A172 (cell line): ENCODE measurements at places on chromosomes 2 and 18. TPM values are rescaled to one million over a fixed set of nuclear protein-coding genes. Genes with fewer than 3 reads are reported as not detected.

ST6GAL2 gene
- total RNA-seq, result not detected in 2 replicates

UGT1A5 gene
- not detected in 2 replicates for total RNA-seq

GRCh38 chr2:17540093-17540812, at the start of gene VSNL1:
Gene VSNL1 (plus strand): TSS chr2:17540696. CDS start chr2:17592075, 51,379 bp downstream.
- DNase-seq, result no peak

MYL1 gene
- total RNA-seq, result 0.24 TPM in 1 of 2 replicates, not detected in the other

DNA sequence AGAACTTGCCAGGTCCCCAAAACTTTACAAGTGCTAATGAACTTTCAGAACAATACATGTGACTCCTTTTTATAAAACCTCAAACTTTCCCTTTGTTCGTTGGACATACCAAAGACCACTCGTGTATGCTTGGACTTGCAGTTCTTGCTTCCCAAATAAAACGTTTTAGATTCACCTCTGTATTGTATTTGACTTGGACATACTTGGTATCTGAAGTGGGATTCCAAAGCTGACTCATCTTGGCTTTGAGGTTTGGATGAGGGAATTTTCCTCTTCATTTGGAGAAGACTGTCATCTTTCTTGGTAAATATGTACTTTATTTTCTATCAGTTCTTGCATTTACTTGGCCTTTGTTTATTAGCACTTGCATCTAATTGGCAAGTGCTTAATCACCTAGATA, 8.0 kb upstream of the CYB5A start:
- DNase-seq, result peak; percentile 16

DNA sequence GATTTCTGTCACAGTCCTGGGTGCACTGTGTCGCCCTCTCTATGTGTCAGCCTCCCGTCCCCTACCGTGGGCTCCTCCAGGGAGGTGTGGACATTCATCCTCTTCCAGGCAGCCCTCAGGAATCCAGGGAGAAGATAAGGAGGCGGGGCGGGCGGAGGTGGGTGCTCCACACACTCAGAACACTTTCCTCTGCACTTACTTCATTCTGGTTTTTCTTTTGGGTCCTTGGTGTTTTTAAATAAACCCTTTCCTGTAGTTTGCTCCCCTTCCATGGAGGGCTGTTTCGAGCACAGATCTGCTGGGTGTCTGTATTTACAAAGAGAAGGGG, 183.9 kb downstream of the FAM210A start:
- no peak for DNase-seq

DNA sequence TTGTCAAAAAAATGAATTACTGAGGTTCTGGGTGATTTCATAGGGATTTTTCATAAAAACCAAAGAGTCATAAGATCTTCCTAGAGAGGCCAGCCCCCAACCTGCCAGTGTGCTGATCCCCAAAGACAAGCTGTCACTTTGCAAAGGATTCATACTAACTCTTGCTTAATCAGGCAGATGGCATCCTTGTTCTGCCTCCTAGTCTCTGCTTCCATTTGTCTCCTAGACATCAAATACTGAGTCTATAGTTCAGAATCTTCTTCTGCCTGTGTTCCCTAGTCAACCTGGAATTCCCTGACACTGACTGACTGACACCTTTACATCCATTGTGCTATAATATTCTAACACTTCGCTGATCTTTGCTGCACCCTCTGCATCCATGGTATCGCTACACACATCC, 84.9 kb downstream of the SLC8A1 start:
- no peak for DNase-seq

- DNase-seq, result no peak
Observed at GRCh38 chr18:24995755-24996154, 356.2 kb downstream of the ZNF521 start.

MEIS1 gene
- 29.0 and 30.1 TPM in 2 replicates for total RNA-seq

UGT1A4 gene
- not detected in 2 replicates for total RNA-seq

GRCh38 chr2:233501198-233502076, 65.1 kb downstream of the USP40 start:
- peak; percentile 28 for DNase-seq

GRCh38 chr2:145874466-145874865, 1354.5 kb upstream of the ZEB2 start:
- peak; percentile 55 for DNase-seq

- no peak for DNase-seq
Observed at GRCh38 chr2:58767828-58768714, 526.9 kb upstream of the FANCL start.

- no peak for DNase-seq
Observed at GRCh38 chr2:236629961-236630872, 60.6 kb downstream of the ACKR3 start.

- peak; percentile 78 for DNase-seq
Observed at GRCh38 chr2:47034973-47035609, 119.5 kb upstream of the MCFD2 start.

DNA sequence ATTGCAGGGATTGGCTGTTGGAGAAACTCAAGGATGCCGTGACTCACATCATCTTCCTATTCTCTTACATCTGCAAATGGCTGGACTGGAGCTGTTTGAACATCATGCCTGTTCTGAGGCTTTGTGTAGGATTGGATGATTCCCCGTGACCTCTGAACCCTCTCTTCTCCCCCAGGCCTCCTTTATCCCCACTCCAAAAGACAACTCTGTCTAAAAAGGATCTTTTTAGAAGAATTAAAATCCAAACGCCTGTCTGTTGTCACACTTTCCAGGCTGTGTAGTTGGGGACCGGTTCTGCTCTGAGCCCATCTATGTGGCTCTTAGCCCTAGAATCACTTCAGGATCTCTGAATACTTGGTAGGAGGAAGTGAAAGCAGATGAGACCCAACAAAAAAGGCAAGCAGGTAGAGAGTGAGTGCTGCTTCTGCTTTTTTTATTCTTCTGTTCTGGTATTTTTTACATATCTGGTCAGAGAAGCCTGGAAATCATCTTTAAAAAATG, 565 bp downstream of the SP140 start:
- no peak for DNase-seq

ALPP gene
- 0.84 and 2.1 TPM in 2 replicates for total RNA-seq

DNA sequence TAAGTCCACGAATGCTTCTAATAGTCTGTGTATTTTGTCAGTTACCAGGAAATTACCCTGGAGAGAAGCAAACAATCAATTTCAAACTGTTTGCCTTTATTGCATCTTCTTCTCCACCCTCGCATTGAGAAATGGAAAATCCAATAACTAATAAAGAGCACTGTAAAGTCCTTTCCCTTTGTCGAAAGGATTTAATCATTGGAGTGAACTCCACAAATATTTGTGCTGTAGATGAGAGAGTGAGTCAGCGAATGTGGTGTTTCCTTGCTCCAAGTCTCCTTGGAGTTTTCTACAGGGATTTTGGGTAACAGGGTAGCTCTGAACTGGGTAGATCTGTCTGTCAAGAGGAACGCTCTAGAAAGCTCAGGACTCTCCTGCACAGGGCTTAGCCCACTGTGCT, 240.2 kb downstream of the KCNS3 start:
- DNase-seq, result no peak

- DNase-seq, result peak; percentile 72
Observed at GRCh38 chr2:202161151-202161835, 77.1 kb downstream of the SUMO1 start.

FSHR gene
- total RNA-seq, result not detected in 2 replicates

DNA sequence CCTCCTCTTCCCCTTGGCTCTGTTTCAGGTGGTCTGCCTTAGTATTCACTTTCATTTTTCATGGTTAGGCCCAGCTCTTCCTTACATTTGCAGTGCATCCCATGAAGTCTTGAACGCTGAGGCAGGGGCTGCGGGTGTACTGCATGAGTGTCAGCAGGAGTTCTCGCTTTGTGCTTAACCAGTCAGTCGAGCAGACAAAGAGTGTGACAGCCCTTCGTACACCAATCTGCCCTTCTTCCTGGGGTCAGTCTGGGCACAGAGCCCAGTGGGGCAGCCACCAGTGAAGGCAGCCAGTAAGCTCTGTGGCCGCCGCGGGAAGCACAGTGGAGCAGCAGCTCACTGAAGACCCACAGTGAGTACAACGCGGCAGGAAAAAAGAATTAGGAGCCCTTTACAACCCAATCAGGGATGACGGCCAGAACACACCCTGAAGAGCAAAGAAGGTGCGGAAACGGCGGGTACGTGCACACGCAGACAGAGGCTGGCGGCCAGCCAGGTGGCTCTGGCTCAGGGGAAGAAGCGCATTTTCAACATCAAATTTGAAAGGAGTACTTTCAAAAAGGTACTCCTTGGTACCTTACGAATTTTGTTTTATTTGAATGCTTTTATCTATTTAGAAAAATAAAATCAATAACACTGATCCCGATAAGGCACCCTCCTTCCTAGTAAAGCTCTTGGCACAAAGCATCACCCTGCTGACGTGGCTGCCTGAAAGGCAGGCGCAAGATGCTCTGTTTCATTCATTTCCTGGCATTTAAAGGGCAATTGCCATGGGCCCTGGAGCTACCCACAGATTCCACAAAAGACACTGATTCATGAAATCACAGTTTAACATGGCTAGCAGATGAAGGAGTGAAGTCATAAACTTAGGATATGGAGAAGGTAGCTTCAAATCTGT, 47.0 kb upstream of the SEMA4C start:
- no peak for DNase-seq

DNA sequence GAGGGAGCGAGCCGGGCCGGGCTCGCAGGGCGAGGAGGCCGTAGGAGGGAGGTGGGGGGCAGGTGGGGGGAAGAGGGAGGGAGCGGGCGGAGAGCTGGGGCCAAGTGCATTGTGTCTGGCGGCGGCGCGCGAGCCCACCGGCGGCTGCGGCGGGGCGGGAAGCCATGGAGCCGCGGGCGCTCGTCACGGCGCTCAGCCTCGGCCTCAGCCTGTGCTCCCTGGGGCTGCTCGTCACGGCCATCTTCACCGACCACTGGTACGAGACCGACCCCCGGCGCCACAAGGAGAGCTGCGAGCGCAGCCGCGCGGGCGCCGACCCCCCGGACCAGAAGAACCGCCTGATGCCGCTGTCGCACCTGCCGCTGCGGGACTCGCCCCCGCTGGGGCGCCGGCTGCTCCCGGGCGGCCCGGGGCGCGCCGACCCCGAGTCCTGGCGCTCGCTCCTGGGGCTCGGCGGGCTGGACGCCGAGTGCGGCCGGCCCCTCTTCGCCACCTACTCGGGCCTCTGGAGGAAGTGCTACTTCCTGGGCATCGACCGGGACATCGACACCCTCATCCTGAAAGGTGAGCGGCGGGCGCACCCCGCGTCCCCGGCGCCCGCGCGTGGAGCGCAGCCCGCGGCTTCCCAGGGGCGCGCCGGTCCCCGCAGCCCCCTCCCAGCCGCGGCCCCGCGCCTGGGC, at the start of gene TMEM178A:
TMEM178A (plus strand) TSS at position 107 of the 680 bp plus-strand sequence; CDS start at position 165, 58 bp downstream.
- no peak for DNase-seq

SERPINB4 gene
- not detected in 2 replicates for total RNA-seq

COL3A1 gene
- total RNA-seq, result 563 and 691 TPM in 2 replicates

- peak; percentile 45 for DNase-seq
Observed at GRCh38 chr18:44079606-44080005, 601.1 kb upstream of the SETBP1 start.

CAVIN2 gene
- total RNA-seq, result 136 and 177 TPM in 2 replicates

- no peak for DNase-seq
Observed at GRCh38 chr18:75860166-75860565, 432.7 kb upstream of the SMIM21 start.
